Dermis microvascular lymphatic vessel endothelial cell (primary cell): ENCODE measurements at places on chromosomes 1 and 21. TPM values are rescaled to one million over a fixed set of nuclear protein-coding genes. Genes with fewer than 3 reads are reported as not detected.
A peak's percentile ranks its signal among the peaks of the same experiment; 100 is the strongest.

The TMPRSS15 gene
- not detected in 2 replicates for total RNA-seq

The FMO5 gene
- total RNA-seq = 1.2 and 1.3 TPM in 2 replicates

The SYTL1 gene
- total RNA-seq = under 0.01 and 0.13 TPM in 2 replicates

The AJAP1 gene
- under 0.01 TPM in 1 of 2 replicates, not detected in the other for total RNA-seq

The TMEM54 gene
- total RNA-seq = 19.8 and 20.1 TPM in 2 replicates

The SLC19A2 gene
- total RNA-seq = 2.3 and 2.4 TPM in 2 replicates

The HSD3B2 gene
- not detected in 2 replicates for total RNA-seq

The NAV1 gene
- 4.4 and 6.3 TPM in 2 replicates for total RNA-seq

The FAAH gene
- 0.64 and 1.1 TPM in 2 replicates for total RNA-seq

The AGO3 gene
- total RNA-seq = 6.8 and 10.6 TPM in 2 replicates

The S100B gene
- total RNA-seq = not detected in 2 replicates

The RBM11 gene
- total RNA-seq = not detected in 2 replicates

- DNase-seq = no peak
These were observed 200.7 kb downstream of the CHRM3 start for GRCh38 chr1:239587066-239587465.

DNA sequence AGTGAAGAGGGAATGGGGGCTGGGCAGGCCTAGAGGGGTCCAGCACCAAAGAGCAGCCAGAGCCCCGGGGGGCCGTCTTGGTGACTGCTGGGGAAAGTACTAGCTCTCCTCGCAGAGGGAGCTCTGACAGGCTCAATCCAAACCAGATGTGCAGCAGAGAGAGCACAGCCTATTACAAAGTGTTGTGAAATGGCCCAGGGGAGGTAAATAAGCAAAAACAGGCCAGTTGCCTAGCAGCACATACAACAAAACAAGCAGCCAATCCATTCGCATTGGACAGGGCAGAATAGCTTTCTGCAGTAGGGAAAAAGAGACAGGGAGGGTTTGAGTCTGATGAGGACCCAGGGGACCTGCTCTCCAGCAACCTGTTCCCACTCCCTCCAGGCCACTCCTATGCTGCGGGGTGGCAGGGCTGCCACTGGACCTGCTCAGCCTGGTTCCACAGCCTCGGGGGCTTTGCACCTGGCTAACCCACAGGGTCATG, 239.6 kb upstream of the FGGY start:
- peak; percentile 15 for DNase-seq

GRCh38 chr1:30699762-30700161, 23.6 kb downstream of the MATN1 start:
- DNase-seq = no peak

- DNase-seq = no peak
These were observed 171.3 kb downstream of the IGSF21 start for GRCh38 chr1:18278946-18279345.

GRCh38 chr1:26530895-26531598, 1.5 kb downstream of the RPS6KA1 start:
- peak; percentile 20 for DNase-seq

GRCh38 chr1:57678138-57678537, 254.3 kb upstream of the DAB1 start:
- DNase-seq = no peak

DNA sequence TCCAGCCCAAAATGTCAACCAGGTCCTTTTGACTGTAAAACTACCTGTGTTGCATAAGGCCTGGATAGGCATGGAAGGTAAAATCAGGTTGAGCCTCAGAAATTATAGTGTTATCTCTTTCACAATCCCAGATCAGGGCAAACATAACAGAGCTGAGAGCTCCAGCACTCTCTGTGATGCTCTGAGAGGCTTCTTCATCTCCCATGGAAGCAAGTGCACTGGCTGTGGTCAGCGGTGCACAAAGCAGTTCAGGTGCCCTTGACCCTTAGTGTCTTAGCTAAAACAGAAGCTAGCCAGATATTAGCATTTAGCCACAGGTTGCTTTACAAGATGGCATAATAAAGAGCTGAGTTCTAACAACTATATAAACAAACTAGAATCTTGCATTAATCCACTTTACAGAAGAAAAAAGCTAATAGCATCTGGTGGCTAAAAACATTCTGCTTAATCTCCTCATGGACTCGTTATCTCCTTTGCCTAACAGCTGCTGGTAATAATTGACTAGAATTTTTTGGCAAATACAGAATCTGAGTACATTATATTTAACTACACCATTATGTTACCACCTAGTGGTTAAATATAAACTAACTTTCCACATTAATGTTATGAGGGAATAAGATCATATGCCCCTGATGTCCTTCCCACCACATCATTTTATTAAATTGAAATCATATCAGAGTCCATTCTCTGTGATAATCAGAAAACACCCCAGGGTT, 25.6 kb upstream of the POGK start:
- no peak for DNase-seq

DNA sequence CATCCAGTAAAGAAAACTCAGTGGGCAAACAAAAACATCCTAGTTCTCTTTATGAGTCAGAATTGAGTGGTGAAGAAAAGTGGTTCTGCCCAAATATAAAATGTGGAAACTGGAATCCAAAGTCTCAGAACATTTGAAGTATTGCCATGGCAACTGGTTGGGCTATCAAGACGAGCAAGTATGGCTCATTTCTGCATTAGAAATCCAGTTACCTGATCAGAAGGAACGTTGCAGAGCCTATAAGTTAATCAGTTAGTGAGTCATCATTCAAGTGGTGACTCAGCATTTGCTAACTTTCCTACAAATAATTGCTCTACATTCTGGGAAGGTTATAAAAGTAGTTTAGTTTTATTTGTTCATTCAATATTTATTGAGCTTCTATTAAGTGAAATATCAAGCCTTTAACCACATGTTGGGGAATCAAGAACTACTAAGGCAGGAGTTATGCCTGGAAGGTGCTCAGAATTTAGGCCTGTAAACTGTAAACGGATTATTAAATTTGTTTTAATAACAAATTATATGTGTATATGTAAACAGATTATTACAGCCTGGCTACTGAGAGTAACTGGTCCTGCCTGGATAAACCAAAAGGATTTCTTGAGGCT, 104.3 kb downstream of the PAPPA2 start:
- DNase-seq = no peak

DNA sequence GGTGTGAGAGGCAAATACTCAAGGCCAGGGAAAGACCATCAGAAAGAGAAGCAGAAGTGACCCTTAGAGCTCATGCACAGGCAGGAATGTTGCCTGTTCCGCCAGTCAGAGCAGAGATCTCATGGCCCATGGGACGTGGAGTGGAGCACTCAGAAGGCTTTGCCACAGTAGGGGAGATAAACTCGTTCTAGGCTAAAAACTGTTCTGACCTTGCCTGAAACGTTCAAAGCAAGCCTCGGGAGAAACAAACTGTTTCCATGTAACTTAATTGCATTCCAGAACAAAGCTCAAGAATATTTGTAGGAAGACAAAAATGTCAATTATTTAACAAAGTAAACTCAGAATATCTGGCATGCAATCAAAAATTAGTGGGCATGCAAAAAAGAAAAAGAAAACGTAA, 20.7 kb upstream of the SLC19A1 start:
- no peak for DNase-seq

DNA sequence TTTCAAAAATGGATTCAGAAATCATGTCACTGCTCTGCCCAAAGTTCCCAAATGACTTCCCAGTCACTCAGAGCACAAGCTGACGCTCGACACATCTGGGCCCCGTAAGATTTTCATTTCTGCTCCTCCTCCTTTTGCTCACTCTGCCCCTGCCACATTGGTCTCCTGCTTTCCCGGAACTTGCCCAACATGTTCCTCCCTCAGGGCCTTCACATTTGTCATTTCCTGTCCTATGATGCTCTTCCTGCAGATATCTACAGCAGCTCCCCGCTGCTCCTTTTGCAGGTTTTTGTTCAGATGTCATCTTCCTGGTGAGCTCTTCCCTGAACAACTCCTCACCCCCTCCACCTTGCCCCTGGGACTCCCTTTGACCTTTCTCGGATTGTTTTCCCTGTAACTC, 58.5 kb upstream of the IVNS1ABP start:
- peak; percentile 51 for DNase-seq

DNA sequence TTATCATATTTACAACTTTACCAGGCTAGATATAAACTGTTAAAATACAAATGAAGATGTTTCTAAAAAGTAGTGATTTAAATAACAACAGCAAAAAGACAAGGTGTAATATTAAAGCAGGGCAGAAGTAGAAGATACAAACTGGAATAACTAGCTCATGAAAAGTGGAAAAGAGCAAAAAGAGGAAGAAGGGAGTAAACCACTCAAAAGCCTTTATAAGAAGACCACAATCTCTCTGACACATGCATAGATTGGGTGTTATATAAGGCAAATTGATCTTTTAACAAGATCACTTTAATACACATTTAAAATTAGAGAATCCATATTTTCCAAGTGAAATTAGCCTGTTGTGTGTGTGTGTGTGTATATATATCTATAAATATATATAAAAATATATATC, 5.0 kb downstream of the DENND1B start:
- no peak for DNase-seq

GRCh38 chr1:151418081-151418480, 18.7 kb downstream of the PSMB4 start:
- no peak for DNase-seq

- DNase-seq = peak; percentile 3
These were observed 64.0 kb downstream of the RGS7 start for GRCh38 chr1:241292973-241293372.

DNA sequence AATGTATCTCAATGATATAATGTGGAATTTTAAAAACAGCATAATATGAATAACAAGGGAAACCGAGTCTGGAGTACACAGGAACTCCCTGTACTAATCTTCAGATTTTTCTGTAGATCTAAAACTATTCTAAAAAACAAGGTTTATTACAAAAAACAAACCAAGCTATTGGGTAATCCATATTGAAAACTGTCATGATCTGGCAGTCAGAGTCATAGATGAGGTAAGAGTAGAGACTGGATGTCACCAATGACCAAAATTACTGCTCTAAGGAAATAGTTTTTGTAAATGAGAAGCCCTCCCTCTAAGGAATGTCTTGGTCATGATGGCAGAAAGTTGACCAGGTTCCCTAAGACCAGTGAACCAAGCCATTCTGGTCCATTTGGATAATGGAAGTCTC, 2.4 kb upstream of the SPOCD1 start:
- DNase-seq = no peak

GRCh38 chr1:36419569-36419968, 21.9 kb upstream of the LSM10 start:
- no peak for DNase-seq

DNA sequence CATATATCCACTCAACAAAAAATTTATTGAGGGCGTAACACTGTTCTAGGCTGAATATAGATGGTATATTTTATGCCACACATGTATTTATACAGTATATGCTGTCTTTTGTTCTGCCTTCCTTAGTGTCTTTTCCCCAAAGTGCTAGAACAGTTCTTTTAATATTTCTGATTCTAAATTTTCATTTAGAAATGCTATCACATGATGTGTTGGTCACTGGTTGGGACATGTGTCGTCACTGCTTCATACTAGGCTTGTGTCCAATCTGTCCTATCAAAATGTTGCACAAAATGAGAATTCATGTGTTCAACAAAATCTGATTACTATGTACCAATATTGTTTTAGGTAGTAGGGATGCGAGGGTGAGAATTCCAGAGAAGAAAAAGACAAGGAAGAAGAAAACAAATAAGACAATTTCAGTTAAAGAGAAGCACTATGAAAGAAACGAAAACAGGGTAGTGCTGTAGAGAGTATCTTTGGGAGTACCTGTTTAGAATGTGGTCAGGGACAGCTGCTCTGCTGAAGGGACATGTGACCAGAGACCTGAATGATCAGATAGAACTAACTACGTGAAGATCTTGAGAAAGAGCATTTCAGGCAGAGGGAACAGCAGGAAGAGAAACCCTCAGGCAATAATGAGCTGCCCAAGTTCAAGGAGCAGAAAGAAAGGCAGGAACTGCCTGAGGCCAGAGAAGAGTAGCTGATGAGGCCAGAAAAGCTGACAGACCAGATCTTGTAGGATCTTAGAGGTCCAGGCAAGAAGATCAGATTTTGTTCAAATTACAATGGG, 1.3 kb downstream of the KMO start:
- no peak for DNase-seq

DNA sequence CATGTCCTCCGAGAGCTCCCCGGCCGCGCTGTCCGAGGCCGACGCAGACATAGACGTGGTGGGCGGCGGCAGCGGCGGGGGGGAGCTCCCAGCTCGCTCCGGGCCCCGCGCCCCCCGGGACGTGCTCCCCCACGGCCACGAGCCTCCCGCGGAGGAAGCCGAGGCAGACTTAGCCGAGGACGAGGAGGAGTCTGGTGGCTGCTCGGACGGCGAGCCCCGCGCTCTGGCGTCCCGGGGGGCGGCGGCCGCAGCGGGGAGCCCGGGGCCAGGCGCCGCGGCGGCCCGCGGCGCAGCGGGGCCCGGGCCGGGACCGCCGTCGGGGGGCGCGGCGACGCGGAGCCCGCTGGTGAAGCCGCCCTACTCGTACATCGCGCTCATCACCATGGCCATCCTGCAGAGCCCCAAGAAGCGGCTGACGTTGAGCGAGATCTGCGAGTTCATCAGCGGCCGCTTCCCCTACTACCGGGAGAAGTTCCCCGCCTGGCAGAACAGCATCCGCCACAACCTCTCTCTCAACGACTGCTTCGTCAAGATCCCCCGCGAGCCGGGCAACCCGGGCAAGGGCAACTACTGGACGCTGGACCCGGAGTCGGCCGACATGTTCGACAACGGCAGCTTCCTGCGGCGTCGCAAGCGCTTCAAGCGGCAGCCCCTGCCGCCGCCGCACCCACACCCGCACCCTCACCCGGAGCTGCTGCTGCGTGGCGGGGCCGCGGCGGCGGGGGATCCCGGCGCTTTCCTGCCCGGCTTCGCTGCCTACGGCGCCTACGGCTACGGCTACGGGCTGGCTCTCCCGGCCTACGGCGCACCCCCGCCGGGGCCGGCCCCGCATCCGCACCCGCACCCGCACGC, 547 bp downstream of the FOXD2 start:
- no peak for DNase-seq

GRCh38 chr1:48266576-48266975, 44.1 kb downstream of the SLC5A9 start:
- DNase-seq = no peak

- no peak for DNase-seq
These were observed 88.0 kb upstream of the F3 start for GRCh38 chr1:94629259-94630181.

DNA sequence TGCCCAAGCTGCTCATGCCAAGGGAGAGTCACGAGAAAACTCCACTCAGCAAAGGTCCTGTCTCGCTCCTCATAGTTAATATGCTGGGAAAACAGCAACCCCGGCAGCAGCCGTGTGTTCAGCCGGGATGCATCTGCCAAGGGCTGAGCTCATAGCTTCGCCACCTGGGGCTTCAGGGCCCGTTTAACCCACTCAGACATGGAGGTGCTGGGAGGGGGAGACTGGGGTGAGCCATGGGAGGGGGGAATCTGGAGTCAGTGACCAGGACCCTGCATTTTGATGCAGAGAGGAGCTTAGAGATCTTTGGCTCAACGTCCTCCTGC, 283.4 kb downstream of the PTPRU start:
- no peak for DNase-seq

- no peak for DNase-seq
These were observed 18.6 kb downstream of the GBP6 start for GRCh38 chr1:89382479-89382878.

GRCh38 chr1:219660666-219661463, 48.0 kb upstream of the ZC3H11B start:
- peak; percentile 84 for DNase-seq

- no peak for DNase-seq
These were observed 46.2 kb downstream of the CDC7 start for GRCh38 chr1:91546876-91547275.

GRCh38 chr1:101200513-101200912, 36.3 kb upstream of the S1PR1 start:
- DNase-seq = no peak

- DNase-seq = no peak
These were observed 12.5 kb upstream of the PLPP3 start for GRCh38 chr1:56591909-56592308.
